ENCODE measurements at places on chromosomes 16 and 17.
A peak's percentile ranks its signal among the peaks of the same experiment; 100 is the strongest.

DNA sequence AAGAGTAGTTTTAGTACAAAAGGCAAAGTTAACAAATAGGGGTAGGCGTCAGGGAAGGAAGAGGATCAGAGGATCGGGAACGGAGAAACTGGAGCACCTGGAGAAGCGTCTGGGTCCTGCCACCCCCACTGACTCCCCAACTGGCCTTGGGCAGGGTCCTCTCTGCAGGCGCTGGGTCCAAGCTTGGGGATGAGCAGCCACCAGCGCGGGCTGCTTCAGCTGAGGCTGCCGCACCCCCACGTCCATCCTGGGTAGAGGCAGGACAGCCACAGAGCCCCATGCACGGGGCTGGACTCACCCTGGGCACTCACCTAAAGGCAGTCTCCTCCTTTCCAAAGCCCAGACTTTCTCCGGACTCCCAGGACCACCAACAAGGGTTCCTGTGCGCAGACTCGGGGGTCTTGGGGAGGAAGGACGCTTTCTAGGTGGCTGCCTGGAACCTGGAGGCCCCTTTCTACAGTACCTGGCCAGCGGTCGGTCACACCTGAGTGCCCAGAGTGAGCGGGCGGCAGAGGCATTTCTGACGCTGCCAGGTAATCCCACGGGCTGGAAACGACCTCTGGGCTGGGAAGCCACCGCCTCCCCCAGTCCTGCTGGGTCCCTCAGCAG lies 1.1 kb downstream of the HS3ST6 start:
- no peak for DNase-seq

- no peak for DNase-seq
These were observed 12.4 kb downstream of the TEX14 start for GRCh38 chr17:58679263-58680037.

- peak; percentile 84 for DNase-seq
These were observed 636 bp upstream of the ERN1 start for GRCh38 chr17:64130559-64131001.

DNA sequence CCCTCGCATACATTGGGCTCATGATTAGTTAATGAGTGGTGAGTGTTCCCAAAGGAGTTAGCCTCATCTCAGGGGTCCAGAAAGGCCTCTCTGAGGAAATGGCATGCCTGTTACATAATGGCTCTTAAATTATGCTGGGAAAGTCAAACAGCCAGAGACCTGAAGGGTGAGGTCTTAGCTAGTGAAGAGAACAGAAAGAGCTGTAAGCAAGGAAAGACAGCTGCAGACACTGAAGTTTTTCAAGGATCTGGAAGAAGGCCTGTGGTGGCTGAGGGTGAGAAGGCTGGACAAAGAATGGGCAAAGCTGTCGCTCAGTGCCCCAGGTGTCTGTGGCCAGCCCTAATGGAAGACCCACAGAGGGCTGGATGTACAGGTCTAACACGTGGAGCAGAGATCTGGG lies 10.4 kb downstream of the SP2 start:
- DNase-seq, result no peak
